ENCODE measurements at places on chromosomes 12 and 14.

- DNase-seq, result no peak
Measured at GRCh38 chr12:38776647-38777046, 128.7 kb downstream of the CPNE8 start.

DNA sequence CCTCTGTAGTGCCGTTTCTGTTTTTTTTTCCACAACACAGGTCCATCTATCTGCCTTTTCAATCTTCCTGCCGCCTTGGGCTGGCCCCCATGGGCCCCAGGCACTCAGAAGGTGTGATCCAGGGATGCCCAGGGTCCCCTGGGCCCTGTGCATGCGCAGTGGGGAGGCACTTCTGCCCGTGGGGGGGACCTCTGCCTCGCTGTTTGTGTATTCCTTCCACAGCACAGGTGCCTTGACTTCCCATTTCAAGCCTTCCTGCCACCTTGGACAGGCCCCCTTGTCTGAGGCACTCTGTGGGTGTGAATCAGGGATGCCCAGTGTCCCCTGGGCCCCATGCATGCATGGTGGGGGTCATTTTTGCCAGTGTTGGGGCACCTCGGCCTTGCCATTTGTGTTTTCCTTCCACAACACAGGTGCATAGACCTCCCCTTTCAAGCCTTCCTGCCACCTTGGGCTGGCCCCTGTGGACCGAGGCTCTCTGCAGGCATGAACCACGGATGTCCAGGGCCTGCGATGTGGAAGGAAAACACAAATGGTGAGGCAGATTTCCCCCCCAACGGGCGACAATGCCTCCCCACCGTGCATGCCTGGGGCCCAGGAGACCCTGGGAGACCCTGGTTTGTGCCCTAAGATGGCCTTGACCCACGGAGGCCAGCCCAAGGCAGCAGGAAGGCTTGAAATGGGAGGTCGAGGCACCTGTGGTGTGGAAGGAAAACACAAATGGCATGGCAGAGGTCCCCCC is 366.5 kb downstream of the ALG10 start:
- no peak for DNase-seq

GRCh38 chr14:36019126-36019525 is 157.4 kb downstream of the PTCSC3 start:
- no peak for DNase-seq

DNA sequence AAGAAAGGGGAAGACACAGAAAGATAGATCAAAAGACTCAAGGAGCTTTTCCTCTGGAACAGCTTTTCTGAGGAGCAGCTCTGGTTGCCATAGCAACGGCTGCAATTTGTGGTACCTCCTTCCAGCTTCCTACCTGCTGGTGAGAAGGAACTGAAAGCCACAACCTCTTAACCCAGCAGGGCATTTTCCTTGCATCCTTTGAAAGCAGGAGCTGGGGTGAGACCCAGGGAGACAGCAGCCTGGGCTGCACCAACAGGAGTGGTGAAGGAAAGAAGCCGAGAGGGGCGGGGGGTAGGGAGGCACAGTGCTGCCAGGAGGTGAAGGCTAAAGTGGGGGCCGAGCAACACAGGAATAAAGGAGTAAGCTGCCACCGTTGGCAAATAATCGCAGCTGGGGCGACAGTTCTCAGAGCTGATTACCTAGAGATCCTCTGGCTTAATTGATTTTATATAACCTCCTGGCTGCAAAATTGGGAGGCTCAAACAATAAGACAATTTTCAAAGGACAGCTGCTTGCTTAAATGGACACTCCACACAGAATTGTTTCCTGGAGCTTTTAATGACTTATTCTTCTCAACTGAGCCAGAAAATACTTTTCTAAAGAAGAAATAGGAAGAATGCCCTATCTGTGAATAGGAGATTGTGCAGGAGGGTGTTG is 129.4 kb downstream of the RPAP3 start:
- DNase-seq, result no peak

DNA sequence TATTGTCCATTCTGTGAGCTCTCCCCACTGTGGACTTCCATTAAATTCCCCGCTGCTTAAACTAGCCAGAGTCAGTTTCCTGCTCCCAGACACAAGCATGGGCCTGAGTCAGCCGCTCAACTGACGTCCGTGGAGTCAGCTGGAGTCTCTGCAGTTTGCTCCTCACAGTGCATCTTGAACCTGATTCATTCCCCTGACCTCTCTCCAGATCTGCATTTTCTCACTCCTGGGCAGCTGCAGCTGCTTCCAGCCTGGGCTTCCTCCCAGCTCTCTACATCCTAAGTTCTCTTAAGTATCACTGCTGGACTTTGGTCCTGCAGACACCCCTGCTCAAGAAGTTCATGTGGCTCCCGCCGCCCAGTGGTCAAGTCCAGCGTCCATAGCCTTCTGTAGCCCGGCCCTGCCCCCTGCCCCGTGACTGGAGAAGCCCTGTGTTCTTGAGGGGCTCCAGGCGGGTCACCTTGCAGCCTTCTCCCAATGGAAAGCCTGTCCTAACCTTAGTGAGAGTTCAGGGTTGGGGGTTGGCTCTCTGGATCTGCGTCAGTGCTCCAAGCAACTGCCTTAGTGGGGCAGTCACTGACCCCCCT is 20.0 kb downstream of the NFKBIA start:
- DNase-seq, result no peak

DNA sequence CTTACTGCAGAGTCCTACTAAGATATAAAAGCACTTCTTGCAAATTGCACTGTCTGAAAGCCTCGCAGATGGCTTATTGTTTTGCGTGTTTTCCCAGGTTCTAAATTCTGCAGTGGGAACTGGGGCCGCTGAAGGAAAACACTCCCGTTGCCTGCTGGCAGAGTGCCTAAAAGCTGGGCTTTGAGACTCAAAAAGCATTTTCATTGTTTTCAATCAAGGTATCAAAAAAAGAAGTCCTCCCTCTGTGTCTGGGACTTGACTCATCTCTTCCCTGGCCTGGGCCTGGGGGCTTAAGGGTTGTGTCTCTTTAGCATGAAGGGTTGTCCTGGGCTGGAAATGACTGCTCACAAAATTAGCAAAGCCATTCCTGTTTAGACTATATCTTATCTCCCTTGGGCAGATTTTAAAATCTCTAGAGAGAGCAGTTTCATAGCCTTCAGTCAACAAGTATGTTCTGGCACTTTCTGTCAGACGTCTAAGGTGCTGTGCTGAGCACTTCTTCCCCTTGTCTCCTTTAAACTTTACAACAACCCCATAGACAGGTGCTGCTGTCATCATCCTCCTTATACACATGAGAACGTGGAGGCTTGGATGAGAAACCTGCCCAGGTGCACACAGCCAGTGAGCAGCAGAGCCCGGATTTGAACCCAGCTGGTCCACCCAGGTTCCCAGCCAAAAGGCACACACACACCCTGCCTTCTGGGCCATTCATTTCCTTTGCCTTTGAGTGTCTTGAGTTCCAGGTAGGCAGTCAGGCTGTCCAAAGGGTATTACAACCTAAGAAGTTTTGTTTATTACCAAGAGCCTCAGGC is 31.1 kb downstream of the ELK3 start:
- no peak for DNase-seq

GRCh38 chr12:93608313-93608712 is 35.8 kb downstream of the SOCS2 start:
- no peak for DNase-seq

- DNase-seq, result no peak
Measured at GRCh38 chr14:72856530-72857266, 37.2 kb downstream of the DPF3 start.

DNA sequence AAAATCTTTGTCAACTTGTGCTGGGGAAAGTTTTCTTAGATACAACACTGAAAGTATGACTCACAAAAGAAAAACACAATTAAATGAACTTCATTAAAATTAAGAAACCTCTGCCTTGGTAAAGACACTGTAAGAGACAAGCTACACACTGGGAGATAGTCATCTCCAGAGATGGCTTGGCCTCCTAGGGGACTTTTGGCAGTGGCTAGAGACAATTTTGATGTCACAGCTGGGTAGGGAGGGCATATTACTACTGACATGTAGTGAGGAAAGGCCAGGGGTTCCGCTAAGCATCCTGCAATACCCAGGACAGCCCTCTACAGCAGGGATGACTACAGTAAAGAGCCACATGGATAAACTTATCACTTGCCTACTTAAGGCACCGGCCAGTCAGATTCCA is 8.7 kb upstream of the RNASE4 start:
- DNase-seq, result no peak

DNA sequence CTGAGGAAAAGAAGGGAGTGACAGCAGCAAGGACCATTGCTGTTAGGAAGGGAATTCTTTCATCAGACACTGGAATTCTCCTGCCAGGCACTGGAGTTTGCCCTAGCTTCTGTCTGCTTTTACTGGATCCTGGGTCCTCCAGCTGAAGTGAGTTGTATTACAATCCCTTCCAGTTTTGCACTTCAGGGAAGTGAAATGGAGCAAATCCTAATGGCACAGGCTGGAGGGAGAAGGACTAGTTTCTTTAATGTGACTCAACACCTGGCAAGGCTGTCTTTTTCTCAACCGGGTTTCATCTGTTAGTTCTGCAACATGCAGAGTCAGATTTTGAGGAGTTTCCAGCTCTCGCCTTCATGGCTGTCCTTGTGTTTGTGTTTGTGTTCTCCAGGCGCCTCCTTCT is 45.8 kb downstream of the ETV6 start:
- DNase-seq, result no peak

DNA sequence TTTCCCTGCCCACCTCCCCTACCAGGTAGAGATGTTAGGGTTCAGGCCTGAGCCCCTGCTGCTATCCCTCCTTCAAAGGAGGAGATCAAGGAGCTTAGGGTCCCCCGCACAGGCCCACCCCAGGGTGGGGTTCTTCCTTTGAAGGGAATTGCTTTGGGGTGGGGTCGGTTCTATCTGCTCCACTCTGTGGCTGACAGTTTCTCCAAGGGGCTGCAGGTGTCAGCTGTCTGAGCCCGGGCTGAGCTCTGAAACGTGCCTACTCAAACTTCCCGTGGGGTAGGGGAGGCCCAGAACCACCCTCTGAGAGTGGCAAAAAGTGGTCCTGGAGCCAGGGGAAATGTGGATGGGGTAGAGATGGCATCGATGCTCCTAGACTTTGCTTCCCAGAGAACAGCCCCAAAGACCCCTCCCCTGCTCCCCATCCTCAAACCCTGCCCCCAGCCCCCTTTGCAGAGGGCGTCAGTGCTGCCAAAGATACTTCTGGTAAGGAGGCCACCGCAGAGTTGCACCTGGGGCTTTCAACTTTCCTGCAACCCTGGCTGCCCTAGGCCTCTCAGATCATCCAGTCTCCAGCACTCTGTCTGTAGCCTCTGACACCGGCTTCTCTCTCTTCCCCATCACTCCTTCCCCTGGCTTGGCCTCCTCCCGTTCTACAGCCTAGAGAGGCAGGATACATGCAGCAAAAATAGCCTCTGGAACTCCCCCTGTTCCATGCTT is 6.3 kb upstream of the CD4 start:
- no peak for DNase-seq

GRCh38 chr12:63876980-63877379 is 32.5 kb downstream of the SRGAP1 start:
- DNase-seq, result no peak

DNA sequence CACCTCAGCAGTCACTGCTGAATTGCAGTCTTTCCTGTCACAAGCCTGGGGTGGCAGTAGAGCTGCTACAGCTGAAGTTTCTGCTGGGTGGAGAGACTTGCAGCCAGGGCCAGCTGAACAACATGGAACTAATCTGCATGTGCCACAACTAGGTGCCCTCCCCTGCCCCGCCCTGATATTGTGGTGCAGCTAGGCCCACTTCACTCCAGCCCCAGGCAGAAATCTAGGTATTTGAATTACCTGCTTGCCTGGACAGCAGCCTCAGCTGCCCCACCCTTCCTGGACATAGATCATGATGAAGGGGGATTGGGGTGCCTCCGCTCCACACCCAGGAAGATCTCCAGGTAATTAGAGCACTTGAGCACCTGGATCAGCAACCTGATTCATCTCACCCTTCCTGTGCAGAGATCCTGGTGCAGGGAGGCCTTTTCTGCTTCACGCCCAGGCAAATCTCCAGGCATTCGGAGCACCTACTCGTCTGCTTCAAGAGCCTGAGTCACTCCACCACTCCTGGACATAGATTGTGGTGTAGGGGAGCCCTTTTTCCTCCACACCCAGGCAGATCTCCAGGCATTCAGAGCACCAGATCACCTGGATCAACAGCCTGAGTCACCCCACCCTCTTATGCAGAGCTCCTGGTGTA is 477.0 kb downstream of the SOX5 start:
- DNase-seq, result no peak

DNA sequence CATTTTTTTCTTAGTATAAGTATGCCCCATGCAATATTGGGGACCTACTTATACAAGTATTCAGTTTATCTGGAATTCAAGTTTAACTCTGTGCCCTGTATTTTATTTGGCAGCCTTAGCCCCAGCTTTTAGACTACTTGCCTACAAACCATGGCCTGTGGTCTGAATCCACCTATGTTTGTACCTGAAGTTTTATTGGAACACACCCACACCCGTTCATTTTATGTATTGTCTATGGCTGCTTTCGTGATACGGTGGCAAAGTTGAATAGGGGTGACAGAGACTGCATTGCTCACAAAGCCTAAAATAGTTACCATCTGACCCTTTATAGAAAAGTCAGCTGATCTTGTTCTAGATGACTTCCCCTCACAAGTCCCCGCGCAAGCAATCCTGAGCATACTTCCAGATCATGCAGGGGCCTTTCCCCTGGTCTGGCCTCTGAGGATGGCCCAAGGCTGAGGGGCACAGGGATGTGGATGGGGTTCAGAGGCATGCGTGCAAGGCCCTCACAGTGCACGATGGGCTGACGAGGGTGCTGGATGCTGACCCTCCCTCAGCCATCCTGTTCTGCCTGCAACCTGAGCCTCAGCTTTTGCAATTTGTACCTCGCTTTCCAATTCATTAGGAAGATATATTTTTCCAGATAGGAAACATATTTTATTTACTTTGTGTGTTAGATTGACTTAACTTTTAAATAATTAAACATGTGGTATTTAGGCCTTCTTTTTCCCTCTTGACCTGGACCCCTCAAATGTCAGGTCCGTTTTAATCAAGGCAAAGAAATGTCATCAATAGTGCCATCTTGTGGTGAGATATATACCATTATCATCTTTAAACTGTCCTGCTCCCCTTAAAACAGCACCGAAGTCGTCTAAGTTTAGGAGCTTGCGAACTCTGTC is 527.3 kb upstream of the CCDC196 start:
- no peak for DNase-seq

DNA sequence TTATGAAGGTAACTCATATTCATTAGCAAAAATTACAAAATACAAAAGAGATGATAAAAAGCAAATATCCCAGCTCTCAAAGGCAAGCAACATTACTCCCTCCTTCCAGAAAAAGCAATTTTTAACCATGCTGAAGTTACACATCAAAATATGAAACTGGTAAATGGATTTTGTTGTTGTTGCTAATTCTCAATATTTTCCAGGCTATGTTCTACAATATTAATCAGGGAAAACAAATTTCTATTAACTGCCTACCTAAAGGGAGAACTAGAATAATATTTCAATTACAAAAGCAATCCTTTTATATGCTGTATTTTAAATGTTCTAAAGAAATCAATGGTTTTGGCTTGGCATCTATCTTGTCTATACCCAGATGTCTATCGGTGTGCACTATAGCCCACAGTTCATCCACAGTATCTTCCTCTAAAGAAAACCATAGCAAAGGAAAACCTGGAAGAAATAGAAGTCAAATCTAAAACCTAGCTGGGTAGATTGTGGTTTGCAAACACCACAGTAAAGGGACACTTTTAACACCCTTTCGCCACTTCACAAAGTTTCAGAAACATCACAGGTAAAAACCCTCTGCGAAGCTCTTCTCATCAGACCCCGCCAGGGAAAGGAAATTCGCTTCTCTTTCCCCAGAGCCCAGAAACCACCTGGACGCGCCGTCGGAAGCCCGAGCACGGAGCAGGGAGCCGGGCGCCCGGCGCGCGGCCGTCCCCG is 32.0 kb downstream of the TC2N start:
- no peak for DNase-seq
